ENCODE measurements at places on chromosomes 16 and 17.

- DNase-seq, result no peak
These were observed 2.8 kb upstream of the PRKAR1A start for GRCh38 chr17:68509141-68510057.

- no peak for DNase-seq
These were observed 73.6 kb upstream of the MRTFB start for GRCh38 chr16:13997526-13997925.

GRCh38 chr16:12900599-12901203 lies 697 bp upstream of the SHISA9 start:
- no peak for DNase-seq

DNA sequence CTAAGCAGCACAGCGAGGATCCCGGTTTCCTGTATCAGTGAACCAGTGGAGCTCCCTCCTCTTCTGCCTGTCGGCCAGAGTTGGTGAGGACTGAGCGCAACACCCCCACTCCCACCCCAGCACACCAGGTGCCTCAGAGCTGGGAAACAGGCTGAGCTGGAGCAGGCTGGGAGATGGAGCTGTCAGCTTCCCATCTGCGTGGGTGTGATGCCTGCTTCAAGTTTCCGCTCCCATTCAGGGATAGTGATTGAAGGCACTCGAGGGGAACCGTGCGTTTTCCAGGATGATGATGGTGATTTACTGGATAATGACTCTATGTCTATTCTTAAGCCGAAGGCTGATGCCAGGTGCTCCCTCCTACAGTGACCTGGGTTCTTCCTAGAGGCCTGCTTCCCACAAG lies 144.5 kb downstream of the TMEM132E start:
- DNase-seq, result no peak

- no peak for DNase-seq
These were observed 24.7 kb upstream of the ZNF469 start for GRCh38 chr16:88358023-88358420.
